Hematopoietic multipotent progenitor cell (in vitro differentiated cells): ENCODE measurements at places on chromosomes 3 and 15. TPM values are rescaled to one million over a fixed set of nuclear protein-coding genes. Genes with fewer than 3 reads are reported as not detected.

DNA sequence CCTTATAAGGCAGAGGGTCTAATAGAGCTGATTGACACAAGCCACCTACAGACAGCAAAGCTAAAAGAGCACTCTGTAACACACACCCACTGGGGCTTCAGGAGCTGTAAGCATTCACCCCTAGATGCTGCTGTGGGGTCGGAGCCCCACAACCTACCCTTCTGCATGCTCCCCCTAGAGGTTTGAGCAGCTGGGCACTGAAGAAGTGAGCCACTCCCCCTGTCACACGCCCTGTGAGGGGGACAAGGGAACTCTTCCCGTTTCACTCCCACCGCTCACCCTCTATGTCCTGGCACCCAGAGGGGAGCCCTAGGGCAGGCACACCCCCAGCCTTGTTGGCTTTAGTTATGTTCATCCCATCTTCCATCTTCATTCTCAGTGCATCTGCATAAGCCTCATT lies 9.4 kb upstream of the CSTA start:
- DNase-seq, result no peak

The INSYN1 gene
- total RNA-seq, result not detected

The CKMT1A gene
- total RNA-seq, result not detected

GRCh38 chr15:89998141-89998661 lies 2.9 kb upstream of the ZNF710 start:
- DNase-seq, result no peak

DNA sequence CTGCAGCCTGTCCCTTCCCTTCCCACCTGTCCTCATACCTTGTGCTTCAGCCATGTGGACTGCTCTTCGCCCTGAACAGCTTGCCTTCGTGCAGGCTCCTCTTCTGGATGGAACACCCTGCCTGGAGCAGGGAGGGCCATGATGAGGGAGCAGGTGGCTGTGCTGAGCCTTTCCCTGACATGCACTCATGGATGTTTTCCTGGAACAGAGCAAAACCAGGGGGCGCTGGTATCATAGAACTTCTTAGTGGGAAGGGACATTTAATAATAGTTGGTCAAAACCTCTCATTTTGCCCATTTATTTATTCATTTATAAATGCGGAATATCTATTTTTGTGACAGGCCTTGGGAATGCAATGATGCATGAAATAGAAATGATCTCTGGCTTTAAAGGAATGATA lies 149.3 kb downstream of the CACNA1D start:
- DNase-seq, result no peak

- no peak for DNase-seq
These were observed 217.4 kb upstream of the CD96 start for GRCh38 chr3:111324645-111325044.

DNA sequence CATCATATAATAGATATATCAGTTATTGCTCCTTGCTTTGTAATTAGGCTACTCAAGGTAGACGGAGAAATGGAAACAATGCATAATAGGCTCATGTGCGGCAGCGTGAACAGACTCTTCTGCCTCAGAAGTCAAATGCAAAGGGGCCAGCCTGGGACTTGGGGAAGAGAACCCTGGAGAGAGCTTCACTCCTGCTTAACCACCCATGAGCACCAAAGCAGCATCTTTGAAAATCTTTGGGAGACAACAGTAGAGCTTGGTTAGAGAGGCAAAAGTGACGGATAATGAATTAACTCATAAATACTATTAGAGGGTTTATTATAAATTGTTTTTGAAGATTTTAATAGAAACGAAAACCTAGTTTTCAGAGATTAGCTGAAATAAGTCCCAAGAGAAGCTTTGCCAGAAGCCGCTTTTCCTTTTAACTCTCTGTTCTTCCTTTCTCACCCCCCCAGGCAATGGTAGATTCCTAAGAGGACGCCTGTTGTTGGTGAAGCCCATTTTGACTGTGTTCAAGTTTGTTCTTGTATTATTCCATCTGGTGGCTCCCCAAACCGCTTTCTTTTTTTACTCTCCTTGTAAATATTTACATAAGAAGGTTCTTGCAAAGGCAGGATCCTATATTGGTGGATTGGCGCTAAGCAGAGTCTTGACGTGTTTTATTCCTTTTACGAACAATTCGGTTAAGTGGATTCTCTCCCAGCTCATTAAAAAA lies 196.0 kb upstream of the TPRG1 start:
- DNase-seq, result no peak

DNA sequence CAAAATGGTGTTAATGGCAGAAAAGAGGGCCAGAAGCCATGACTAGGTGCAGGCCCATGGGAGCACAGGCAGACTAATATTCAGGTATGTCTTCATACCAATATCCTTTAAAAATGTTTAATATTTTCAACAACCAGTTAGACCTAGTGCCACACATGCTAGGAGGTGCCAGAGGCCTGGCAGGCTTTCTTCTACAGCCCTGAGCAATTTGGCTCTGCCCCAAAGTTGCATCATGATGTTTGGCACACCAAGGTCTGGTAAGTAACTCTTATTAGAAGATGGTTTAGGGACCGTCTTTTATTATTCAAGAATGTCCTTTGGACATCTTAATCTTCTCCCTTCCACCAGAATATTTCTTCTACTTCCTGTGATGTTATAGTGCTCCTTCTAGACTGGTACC lies 34.8 kb downstream of the MITF start:
- no peak for DNase-seq

The CLRN1 gene
- not detected for total RNA-seq

The ZNF80 gene
- not detected for total RNA-seq

- DNase-seq, result no peak
These were observed 14.3 kb downstream of the BNC1 start for GRCh38 chr15:83270176-83270575.

DNA sequence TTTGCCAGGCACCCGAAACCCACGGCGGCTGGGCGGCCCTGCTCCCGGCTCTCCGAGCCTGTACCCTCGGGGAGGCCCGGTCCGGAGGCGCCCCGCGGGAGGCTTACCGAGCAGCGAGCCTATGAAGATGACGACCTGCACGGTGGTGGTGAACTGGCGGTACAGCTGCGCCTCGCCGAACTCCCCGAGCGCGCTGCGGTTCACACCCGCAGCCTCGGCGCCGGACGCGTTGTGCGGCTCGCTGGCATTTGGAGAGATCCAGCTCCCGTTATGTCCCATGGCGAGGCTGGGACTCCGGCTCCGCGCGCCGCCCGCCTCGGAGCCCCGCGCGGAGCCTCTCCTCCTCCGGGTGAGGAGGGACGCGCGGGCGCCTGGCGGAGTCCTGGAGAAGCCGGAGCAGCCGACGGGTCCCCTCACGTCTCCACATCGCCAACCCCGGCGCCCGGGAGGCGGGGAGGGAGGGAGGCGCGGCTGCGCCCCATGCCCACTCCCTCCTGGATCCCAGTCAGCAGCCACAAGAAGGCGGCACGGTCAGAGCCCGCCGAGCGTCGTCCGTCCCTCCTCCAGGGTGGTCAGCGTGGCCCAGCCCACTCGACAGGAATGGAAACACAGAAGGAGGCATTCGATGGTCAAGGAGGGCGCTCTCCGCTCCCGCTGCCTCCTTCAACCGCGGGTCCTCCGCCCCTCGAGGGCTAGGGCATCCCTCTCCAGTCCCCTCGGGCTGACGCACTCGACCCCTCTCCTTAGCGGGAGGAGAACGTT lies at the start of gene GPR176:
Gene GPR176 (minus strand): TSS at position 519 of the 762 bp plus-strand sequence. CDS start 240 bp downstream, at position 279.
- no peak for DNase-seq

DNA sequence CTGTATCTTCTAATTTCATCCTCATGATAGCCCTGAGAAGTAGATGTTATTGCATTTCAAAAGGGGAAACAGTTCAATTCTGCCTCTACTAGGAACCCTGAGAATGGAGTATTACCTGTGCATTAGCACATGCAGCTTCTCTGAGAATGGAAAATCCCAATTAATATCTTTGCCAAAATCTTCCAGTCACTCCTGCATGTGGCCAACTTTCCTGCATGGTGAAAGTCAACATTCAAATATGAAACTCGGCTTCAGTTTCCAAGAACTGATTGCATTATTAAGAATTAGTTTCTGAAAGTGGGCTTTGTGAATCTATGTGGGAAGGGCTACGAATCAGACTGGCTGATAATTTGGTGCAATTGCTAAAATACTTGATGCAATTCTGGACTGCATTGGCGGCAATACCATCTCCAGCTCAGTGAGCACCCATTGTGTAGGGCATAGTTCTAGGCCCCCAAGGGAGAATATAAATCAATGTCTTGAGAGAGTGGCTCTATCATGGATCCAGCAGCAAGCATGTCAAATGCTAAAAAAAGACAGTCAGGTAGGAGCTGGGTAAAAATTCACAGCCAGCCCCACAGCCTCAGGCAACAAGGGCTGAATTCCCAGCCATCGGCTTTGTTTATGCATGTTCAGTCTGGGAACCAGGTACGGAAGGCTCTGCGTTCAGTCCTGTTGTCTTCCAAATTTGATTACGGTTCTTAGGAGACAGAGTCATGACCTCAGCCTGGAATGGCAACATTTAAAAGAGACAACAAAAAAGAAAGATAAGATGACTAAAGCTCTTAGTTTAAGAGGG lies 18.8 kb upstream of the BCL6 start:
- DNase-seq, result no peak

The FOXL2 gene
- total RNA-seq, result under 0.01 TPM

DNA sequence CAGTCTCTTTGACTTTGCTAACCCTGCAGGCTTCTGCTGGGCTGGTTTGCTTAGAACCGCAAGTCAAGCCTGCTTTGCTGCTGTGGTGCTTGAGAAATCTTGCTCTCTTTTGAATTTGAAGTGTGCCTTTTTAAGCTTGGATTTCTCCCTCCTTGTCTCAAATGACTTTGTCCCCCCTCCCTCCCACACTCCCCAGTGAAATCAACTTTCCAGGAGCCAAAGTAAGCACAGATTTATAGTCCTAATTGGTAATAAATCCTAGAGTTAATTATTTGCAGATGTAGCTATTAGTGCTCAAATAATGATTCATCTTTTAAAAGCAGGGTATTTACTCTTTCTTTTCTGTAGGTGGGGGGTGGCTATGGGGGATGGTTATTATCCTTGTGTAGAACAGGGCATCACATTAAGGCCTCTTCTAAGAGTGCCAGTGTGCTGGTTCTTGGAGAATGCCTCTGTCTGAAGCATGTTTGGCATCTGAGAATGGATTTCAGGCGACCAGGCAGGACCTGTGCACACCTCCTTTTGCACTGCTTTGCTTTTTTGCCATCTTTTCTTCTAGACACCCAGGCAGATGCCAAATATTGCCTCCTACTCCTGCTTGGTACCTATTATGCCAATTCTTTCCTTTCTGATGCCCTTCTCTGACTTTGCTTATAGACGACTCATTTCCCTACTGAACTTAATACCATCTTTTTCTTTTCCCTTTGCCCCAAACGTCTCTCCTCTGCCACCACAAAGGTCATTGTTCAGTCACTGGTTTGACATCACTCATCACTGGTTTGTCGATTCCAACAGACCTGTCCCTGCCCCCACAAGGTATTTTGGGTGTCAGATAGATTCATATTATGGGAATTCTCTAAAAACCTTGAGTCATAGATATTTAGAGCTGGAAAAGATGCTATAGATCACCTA lies 50.7 kb downstream of the CLDN11 start:
- DNase-seq, result no peak

DNA sequence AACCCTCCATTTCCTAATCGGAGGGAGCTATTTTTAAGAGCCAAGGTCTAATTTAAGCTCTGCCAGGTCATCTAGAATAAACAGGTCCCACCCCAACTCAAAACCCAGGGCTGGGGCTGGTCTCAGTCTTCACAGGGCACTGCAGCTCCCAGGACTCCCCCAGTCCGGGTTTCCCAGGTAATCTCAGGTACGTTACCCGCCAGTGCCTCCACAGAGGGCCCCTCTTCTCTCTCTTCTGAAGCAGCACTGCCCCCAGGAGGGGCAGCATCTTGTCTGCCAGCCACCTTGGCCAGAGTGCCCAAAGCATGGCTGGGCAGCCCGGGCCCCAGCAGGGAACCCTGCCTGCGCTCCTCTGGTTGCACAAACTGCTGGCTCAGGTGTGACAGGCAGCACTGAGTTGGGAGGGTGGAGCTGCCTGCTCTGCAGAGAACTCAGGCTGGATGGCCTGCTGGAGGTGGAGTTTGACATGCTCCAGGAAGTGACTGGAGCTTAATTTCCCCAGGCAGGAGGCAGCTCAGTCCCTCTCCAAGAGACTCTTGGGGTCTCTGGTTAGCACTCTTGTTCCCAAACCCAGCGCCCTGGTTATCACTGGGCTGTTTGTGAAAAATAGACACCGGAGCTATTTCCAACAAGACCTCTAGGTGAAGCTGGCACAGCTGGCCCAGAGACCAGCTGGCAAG lies at the start of gene PLA2G4F:
Gene PLA2G4F (minus strand): TSS at position 394 of the 680 bp plus-strand sequence. CDS start 87 bp downstream, at position 307.
- no peak for DNase-seq

DNA sequence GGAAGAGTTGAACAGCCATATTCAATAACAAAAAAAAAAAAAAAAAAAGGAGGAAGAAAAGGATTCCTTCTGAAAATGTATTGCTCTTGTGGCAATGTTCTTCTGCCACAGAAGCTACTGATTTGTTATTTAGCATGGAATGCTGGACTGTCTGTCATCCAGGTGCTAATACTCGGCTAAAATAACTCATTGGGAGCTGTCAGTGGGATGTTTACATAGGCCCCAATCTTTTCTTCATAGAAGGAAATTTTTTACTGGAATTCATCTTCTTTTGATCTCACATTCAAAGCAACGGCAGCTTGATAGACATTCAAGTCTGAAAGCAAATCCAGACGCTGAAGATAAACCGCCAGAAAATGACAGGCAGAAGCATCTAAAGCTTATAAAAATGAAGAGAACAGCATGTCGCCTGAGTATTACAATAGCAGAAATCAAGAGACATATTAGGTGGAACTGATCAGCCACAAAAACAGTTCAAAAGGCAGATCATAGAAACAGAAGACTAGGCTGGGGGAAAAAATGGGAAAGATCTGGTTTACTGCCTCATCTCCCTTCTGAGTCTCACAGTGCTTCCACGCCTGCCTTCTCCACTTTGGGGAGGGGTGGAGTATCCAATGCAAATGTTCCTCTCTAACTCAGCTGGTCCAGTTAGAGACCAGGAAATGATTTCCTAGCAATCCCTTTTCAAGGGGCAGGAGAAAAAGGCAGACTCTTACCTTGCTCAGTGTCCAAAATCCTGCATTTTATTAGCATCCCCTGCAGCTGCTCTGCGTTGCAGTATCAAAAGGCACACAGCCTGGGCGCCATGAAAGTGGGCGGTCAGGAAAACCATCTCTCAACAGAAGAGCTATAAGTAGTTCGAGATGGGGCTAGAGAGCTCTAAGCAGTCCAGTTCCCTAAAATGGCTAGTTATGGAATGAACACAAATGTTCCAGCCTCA lies 451.9 kb downstream of the FOXP1 start:
- no peak for DNase-seq

DNA sequence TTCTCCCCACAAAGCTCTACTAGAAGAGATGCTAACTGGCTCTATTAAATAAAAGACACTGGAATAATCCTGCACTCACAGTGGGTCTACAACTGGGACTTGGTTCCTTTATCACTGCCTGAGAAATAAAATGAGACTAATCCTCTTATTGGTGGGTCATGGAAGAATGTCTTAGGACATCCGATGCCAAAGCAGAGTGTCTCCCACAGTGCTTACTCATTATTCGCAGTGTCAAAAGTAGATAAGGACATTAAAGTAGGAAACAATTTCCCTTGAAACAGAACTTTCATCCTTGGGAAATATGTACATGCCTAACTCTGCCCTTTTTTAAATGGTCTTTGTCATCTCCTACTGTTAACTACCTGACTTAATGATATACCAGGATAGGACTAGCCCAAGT lies 71.5 kb downstream of the GSK3B start:
- no peak for DNase-seq
